Renal cortex interstitium (tissue), 15 donors: ENCODE measurements at places on chromosomes 1 and 21. TPM values are rescaled to one million over a fixed set of nuclear protein-coding genes. Genes with fewer than 3 reads are reported as not detected.

The NECTIN4 gene
- polyA plus RNA-seq, result 4.0 TPM

The NBPF10 gene
- polyA plus RNA-seq, result 4.5 TPM

The GJA4 gene
- polyA plus RNA-seq, result 18.6 TPM

The PLA2G5 gene
- not detected for polyA plus RNA-seq

The AVPR1B gene
- 0.95 TPM for polyA plus RNA-seq

DNA sequence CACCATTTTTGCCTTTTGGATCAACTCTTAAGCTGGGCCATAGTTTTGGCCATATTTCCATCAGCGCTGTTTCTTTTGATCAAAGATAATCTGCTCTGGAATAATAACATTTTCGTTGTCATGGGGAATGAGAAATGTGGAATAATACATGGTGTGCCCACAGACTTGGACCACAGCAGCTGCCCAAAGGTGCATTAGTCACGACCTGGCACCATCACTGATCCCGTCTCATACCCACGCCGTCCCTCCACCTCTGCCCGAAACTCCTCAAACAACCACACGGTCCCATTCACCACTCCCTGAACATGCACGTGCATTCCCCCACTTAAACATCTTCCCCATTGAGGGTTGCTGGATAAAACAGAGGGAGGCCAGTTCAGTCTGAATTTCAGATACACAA, 76.9 kb downstream of the SLC66A1 start:
- no peak for DNase-seq

DNA sequence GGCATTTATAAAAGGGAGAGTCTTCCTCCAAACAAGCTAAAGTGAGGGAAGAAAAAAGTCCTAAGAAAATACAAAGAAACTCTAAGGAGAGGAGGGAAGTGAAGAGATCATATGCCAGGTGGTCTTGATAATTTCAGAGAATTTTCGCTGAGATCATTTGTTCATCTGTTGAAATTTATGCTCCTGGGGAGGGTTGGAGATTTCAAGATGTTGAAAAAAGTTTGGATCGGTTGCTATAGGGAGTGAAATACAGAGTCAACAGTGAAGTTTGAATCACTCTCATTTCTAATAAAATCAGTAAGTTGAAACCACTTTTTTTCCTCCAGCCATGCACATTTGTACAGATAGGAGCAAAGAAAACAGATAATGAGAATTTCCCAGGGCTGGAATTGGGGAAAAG, 299.1 kb upstream of the ADAMTS5 start:
- no peak for DNase-seq

DNA sequence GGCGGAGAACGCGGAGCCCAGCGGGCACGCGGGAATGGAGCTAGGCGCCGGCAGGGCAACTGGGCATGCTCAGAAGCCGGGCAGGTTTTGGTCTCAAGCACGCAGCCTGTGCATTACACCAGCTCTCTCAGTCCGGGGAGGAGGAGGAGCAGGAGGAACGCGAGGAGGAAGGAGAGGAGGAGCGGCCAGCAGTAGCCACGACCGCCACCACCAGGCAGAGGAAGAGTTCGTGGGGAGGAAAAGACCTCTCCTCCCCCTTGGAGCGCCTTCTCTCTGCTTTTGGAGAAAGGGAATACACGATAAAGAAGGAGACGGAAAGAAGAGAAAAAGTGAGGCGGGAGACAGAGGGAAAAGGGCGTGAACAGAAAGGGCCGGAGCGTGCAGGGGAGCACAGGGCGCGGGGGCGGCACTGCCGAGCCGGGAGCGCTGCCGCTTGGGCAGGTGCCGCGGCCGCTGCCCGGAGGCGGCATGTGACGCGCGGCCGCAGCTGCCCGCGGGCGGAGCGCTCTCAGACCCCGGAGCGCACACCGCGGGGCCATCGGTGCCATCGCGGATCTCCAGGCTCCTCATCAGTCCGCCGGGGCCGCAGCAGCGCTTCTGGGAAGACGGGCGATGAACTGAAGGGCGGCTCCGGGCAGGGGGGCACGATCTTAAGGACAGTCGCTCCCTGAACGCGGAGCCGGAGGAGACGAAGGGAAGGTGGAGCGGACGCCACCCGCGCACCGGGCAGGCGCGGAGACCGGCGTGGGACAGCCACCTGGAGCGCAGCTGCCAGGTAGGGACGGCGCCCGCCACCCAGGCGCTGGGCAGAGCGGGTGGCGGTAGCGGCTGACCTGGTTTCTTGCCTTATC, at the start of gene CHRM3:
CHRM3 (plus strand) TSS at position 116 of the 851 bp plus-strand sequence. CDS start 520,884 bp downstream, outside the sequence.
- peak; percentile 67 for DNase-seq

DNA sequence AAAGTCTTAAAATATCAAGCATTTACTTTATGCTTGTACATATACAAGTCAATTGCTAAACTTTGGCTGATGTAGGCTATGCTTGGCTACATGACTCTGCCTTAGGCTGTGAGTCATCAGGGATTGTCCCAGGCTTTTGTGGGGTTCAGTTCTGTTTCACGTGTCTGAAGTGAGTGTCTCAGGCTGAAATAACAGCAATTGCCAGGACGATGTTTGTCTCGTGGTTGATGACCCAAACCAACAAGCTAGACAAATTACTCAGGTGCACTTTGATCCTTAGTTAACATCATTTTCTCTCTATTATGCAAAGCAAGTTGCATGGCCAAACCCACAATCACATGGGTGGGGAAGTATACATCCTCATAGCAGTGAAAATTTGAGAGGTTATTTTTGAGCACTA, 410.1 kb downstream of the BRINP3 start:
- DNase-seq, result no peak

DNA sequence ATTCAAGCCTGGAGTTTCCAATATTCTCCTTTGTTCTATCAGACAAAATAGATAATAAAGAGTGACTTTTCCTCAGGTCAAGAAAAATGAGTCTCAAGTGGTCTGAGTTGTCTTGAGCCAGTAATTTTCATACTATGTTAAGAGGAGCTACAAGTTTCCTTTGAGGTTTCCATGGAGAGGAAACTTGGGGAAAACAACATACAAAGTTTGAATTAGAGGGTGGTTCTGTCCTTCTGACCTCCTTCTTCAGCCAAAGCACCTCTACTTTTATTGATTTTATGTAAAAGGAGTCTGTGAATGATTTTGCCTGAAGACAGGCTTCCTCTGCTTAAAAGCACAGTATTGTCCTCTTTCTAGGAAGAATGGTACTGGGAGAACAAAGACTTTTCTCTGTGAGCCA, 497.2 kb upstream of the PKN2 start:
- DNase-seq, result no peak

DNA sequence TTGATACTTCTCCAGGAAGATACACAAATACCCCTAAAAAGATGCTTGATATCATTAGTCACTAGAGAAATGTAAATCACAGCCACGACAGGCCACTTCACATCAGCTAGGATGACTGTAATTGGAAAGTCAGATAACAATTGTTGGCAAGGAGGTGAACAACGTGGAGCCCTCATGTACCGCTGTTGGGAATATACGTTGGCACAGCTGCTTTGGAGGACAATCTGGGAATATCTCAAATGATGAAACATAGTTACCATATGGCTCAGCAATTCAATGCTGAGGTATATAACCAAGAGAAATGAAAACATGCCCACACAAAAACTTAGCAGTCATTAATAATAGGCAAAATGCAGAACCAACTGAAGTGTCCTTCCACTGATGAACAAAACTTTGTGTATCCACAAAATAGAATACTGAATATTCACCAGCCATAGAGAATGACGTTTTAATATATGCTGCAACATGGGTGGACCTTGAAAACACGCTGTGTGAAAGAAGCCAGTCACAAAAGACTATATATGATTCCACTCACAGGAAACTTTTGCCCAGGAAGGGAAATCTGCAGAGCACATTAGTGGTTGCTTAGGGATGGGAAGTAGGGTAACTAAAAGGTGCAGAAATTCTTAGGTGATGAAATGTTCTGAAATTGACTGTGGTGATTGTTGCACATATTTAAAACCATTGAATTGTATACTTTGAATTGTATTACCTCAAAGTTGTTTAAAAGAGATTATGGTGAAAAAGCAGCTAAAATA, 95.4 kb downstream of the AHCTF1 start:
- no peak for DNase-seq

- DNase-seq, result no peak
Observed at GRCh38 chr21:31334648-31335121, 9.4 kb downstream of the TIAM1 start.

DNA sequence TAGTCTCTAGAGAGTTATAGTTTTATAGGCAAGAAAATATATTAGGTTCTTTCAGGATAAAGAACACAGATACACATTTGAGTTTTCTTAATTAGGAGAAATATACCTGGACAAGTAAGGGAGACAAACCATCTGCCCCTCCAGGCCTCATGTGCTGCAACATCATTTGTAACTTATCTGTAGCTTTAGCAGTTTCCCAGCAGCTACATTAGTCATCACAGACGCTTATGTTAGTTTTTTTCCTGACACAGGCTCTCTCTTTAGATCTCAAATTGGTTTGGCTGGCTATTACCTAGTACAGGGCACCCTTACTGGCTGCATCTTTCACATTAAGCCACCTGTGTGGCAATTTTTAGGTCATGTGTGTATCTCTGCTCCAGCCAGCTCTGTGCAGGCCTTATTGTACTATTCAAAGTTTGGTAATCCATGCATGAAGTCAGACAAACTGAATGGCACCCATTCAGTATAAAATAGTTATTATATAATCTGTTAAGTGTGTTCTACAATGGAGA, 25.9 kb downstream of the GNPAT start:
- no peak for DNase-seq

GRCh38 chr1:223887747-223888418, 42.1 kb upstream of the TP53BP2 start:
- DNase-seq, result peak; percentile 86

GRCh38 chr1:240876071-240876470, 264.1 kb upstream of the GREM2 start:
- DNase-seq, result no peak

DNA sequence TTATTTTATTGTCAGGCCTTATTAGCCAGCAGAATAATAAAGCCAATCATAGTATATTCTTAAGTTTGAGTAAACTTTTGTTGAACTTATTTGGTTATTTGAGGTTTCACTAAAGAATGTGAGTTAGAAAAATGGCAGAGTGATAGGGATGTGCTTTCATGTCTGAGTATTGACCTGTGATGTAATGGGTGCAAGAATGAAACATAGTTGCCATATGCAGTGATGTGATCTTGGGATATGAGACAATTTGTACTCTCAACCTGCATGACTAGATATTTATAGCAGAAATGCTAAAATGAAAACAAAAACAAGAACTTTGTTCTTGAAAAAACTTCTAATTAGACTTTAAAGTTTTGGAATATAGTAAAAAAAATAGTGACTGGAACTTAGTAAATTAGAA, 97.9 kb downstream of the DISP1 start:
- DNase-seq, result no peak

DNA sequence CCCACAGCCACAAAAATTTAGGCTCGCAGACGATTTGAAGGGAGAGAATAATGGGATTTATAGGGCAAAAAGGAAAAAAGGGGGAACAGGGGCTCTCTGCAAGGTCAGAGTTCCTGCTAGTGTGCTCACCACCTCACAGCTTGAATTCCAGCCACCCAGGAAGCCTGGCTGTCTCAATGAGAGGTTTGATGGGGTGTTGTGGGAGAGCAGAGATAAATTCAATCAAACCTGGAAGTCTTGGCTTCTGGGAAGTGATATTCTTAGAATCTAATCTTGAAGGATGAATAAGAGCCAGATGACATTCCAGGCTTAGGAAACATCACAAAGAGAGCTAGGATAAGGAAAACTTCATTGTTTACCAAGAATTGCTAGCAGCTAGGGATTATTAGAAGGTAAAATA, 47.4 kb upstream of the C21orf91 start:
- DNase-seq, result no peak
